ENCODE measurements at places on chromosomes 7 and 10.

- no peak for DNase-seq
Measured at GRCh38 chr7:67854221-67855178, 857.9 kb downstream of the TYW1 start.

DNA sequence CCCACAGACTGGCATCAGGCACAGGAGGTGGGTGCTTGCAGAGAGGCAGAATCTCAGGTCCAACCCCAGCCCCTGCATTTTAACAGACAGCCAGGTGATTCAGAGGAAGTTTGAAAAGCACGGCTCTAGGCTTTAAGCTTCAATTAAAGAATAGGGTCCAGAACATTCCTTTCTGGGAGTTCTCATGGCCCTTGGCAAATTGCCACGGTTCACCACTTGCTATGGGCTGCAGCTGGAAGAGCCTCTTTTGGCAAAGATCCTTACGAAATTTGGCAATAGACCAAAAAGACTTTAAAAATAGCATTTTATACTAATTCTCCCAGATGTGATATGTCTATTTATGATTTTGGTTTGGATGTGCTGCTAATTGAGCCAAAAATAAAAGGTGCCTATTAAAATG, 148.1 kb downstream of the ITGA8 start:
- no peak for DNase-seq

DNA sequence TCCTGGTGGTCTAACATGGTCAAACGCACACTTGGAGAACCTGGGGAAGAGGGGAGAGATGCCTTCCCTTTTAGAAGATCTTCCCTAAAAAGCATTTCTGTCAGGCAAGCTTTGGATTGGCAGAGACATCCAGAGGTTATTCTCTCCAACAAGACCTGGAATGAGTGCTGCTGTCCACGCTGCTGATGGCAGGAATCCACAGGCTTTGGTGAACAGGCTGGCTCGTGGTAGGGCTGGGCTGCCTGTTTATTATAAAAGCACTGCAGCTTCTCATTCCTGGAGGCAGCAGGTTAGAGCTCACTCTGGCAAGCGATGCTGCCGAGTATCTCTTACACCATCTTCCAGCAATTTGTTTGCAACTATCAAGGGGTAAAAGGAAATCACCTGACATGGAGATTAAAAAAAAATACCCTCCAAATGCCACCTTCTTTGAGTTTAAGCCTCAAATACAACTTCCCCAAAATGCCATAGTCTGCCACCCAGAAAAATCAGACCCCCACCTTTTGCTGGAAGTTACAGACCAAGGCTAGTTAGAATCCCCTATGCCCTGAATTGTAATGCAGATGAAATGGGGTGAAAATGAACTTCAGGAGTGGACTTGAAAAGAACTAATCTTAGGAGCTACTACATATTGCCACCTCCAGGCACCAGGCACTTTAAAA, 152.1 kb upstream of the KMT2E start:
- DNase-seq, result no peak

DNA sequence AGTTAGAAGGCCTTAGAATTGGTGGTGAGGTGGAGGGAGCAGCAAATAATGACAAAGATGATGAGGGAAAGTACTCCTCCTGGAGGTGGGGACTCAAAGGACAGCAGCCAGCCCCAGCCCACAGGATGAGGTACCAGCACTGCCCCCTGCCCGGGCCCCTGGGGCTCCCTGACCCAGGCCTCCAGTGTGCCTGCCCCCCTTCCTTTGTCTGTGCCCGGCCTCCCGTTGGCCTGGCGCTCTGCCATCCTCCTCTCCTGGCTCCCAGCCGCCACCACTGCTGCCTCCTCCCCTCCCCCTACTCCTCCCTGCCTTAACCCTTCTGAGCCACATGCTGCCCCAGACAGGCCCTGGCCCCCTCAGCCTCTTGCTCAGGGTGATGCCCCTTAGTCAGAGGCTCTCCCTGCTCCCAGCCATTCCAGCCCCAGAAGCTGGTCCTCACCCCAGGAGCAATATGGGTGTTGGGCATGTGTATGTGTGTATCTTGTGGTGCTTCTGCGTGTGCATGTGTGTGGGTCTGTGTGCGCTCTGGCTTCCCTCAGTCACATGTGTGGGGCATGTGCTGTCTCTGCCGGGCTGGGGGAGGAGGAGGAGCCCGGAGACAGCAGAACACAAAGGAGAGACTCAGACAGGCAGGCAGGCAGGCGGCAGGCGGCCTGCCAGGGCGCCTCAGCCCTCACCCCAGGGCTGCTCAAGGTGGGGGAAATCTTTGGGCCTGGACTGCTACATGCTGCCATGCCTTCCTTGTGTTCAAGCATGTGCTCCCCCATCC, 2.6 kb downstream of the LDB1 start:
- peak; percentile 10 for DNase-seq

GRCh38 chr10:92240289-92241157, 50.4 kb downstream of the CPEB3 start:
- peak; percentile 84 for DNase-seq

GRCh38 chr7:133688483-133689239, 435.8 kb downstream of the EXOC4 start:
- no peak for DNase-seq

DNA sequence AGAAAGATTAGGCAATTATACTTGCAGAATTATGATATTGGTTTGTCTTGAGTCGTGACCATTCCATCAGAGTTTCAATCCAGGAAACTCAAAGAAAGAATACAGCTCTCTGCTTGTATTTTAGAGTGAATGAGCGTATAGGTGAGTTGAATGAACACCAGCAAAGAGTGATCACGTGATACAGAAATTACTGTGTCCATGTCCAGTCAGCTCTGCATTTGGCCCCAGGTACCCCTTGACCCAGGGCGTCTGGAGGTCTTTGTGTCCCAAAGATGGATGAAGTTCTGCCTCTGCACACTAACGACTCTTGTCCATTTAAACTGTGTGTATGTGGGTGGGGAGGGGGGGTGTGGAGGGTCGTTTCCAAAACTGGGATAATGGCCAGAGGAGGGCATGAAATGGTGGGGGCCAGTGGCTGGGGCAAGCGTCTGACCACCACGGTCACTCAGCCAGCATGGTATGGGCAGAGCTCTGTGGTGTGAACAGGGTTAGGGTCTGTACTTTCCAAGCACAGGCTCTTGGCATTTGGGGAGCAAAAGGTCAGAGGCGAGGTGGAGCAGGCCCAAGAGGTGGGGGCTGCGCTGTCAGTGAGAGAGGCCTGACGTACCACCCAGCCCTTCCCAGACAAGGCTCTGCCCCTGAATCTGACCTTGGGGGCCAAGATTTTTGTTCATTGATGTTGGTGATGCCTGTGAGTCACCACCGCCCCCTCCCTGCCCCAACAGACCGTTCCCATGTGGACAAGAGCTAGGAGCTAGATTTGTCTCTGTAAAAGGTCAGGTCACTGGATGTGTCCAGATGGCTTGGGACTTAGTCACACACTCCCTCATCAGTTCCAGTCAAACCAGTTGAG, 1.4 kb downstream of the PTPRE start:
- DNase-seq, result no peak

GRCh38 chr10:50648089-50648934, 24.6 kb upstream of the SGMS1 start:
- DNase-seq, result no peak
